ENCODE measurements at places on chromosomes 7 and 10. TPM values are rescaled to one million over a fixed set of nuclear protein-coding genes. Genes with fewer than 3 reads are reported as not detected.
A peak's percentile ranks its signal among the peaks of the same experiment; 100 is the strongest.

PUS7 gene
- 8.1 TPM for polyA plus RNA-seq

MMD2 gene
- not detected for polyA plus RNA-seq

MRLN gene
- polyA plus RNA-seq, result not detected

AGR2 gene
- not detected for polyA plus RNA-seq

COL1A2 gene
- 26.9 TPM for polyA plus RNA-seq

CTAGE4 gene
- polyA plus RNA-seq, result 0.04 TPM

LARP4B gene
- polyA plus RNA-seq, result 27.4 TPM

ZNF503 gene
- polyA plus RNA-seq, result 0.58 TPM

C10orf67 gene
- not detected for polyA plus RNA-seq

ANXA8 gene
- polyA plus RNA-seq, result not detected

NAT16 gene
- polyA plus RNA-seq, result not detected

SLC18A3 gene
- polyA plus RNA-seq, result not detected

HGF gene
- 0.18 TPM for polyA plus RNA-seq

PRR15 gene
- 6.3 TPM for polyA plus RNA-seq

AKR1C3 gene
- 20.9 TPM for polyA plus RNA-seq

AGAP9 gene
- polyA plus RNA-seq, result 9.6 TPM

TAS2R3 gene
- 0.08 TPM for polyA plus RNA-seq

FLNC gene
- polyA plus RNA-seq, result 20.1 TPM

- DNase-seq, result no peak
Observed at GRCh38 chr7:135662123-135662372, 266 bp upstream of the STMP1 start.

GRCh38 chr7:117739085-117739484, 134.2 kb downstream of the CTTNBP2 start:
- DNase-seq, result no peak

DNA sequence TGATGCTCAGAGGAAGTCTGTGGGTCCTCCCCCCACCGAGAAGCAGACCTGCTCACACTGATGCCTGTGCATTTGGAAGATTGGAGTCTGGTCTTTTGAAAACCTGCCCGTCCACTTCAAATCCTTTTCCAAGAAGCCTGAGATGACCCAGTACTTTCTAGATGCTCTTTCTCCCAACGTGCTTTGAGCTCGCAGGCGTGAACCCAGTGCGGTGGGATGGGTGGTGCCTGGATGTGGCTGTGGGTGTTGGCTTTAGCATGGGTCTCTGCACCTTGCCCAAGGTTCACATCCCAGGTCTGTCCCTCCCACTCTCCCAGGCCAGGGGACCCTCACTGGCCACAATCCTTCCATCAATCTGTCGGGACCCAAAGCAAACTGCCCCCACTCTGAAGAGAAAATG, 170.2 kb downstream of the ADARB2 start:
- no peak for DNase-seq

- no peak for DNase-seq
Observed at GRCh38 chr10:33612551-33612950, 278.1 kb upstream of the NRP1 start.

DNA sequence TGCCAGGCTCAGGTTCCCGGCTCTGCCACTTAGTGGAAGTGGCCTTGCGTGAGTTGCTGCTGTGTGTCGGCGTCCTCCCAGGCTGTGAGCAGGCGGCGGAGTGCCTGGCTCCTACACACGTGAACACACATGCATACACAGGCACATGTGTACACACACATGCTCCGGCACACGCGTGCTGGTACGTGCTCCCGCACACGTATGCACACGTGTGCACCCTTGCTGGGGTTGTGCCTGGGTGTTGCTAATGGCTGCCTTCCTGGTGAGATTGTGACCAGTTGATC, 107.6 kb downstream of the INPP5A start:
- no peak for DNase-seq

DNA sequence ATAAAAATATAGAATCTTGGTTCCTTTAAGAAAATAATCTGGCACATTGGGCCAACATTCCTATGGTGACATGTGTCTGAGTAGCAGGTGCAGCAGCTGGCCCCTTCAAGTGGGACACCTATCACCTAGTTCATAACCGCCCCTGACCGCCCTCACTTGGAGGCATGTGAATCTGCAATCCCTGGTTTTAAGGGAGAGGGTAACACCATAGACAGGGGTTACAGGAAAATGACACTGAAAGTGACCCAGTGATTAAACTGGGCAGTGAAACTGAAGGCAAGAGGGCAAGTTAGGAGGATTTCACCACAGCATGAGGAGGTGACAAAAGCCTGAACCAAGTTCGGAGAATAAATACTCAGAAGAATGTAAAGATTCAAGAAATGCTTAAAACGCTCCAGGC, 1.1 kb downstream of the RSU1 start:
- no peak for DNase-seq

DNA sequence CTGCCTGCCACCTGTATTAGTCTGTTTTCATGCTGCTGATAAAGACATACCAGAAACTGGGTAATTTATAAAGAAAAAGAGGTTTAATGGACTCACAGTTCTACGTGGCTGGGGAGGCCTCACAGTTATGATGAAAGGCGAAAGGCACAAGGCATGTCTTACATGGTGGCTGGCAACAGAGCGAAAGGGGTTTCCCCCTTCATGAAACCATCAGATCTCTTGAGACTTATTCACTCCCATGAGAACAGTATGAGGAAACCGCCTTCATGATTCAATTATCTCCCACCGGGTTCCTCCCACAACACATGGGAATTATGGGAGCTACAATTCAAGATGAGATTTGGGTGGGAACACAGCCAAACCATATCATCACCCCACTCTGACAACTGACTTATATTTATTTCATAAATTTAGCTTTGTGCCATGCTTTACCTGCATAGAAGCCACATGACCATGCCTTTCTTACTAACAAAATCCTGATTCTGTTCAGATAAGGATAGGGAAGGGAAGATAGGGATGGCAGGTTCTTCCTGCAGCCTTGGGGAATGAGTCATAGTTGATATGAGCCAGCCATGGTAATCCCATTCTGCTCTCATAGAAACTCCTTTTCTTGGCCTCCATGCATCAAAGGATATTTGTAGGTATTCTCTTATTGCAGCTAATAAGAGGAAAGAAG, 191.3 kb upstream of the AGK start:
- no peak for DNase-seq

GRCh38 chr10:69425511-69426298, 9.0 kb upstream of the TACR2 start:
- DNase-seq, result no peak

- no peak for DNase-seq
Observed at GRCh38 chr10:23194966-23195845, 3.1 kb downstream of the PTF1A start.

- DNase-seq, result no peak
Observed at GRCh38 chr10:58433066-58433465, 47.9 kb downstream of the TFAM start.

DNA sequence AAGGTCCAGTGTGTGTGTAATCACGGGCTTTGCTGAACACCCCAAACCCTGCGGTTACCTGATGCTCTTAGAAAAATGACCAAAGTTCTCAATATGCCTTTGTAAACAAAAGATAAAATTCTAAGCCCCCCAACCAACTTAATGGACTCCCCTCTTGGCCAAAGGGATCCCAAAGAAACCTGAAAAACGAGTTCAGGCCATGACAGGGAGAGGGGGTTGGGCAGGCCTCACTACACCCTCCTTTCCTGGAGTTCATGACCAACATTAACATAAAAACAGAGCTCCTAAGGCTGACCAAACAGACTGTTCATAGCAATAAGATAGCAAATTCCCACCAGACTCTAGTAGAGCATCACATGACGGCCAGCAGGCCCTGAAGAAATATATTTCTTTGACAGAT, 3.0 kb upstream of the VIPR2 start:
- DNase-seq, result no peak

DNA sequence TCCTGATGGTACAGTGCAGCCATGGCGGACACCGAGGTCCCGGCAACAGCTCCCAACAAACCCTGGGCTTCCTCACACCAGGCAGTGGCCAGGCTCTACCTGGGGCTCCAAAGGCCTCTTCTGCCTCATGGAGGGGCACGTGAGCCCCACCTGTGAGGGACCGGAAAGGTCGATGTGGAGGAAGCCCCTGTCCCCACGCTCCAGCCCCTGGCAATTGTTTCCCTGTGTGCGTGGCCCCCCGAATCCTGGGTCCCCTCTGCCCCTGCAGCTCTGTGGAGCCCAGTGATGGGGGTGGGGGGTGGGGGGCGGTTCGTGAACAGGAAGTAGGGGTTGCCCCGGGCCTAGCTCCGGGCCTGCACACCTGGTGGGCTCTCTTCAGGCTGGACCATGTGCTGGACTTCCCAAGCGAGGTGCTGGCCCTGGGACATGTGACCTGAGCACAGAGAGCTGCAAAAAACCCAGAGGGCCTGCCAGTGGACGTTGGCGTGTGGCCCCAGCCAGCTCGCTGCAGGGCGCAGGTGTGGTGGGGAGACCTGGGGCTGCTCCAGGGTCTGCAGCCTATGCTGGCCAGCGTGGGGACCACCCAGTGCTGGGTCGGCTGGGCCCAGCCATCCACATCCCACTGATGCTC, 72.6 kb downstream of the INPP5A start:
- DNase-seq, result no peak

GRCh38 chr10:89465196-89465595, 50.8 kb downstream of the IFIT5 start:
- DNase-seq, result no peak

DNA sequence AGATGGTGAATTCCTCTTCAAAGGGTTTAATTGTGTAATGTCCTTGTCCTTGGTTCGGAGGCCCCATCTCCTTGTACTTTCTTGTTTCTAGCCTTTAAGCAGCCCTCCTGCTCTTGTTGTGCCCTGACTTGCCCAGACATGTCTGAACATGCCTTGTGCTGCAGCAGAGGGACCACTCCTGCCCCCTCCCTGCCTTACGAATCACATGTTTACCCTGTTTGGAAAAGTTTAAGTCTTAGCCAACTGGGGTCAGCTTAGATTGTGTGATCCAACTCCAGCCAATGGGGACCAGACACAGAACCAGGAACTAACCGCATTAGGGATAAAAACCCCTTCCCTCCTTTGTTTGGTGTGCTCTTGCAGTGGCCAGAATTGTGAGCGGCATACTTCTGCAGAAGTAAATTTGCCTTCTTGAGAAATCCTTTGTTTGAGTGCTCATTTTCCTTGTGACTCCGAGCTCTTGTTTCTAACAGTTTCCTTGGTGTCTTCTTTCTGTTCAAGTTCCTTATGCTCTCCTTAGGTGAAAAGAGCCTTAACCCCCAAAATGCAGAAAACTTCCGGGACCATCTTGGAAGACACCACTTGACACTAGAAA, 29.4 kb downstream of the CLRN3 start:
- DNase-seq, result no peak

DNA sequence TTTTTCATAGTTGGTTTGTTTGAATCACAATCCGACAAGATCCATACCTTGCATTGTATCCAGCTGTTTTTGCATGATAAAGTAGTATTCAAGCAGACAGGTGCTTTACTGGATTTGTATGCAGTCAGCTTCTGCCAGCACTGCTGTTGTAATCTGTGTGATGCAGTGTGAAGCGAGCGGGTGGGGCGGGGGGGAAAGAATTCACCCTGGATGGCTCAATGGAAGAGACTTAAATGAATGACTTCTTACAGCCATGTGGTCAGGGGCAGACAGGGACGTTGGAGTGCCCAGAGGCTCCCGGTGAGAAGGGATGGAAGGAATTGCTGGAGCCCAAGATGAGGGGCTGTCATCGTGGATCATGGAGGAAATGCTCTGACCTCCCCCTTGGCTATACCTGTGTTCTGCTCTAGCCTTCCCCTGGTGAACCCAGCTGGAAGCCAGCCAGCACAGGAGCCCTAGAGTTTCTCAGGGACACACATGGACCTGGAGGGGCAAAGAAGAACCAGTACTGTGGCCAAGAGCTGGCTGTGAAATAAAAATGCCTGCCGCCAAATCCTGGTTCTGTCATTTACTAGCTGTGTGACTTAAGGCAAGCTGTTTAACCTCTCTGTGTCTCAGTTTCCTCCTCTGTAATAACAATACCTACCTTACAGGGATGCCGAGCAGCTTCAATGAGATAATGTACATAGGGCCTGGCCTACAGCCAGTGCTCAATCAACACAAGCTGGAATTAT, 14.1 kb downstream of the NFE2L3 start:
- DNase-seq, result no peak

GRCh38 chr7:12803542-12803941, 116.1 kb downstream of the ARL4A start:
- no peak for DNase-seq

GRCh38 chr7:154837622-154838021, 165.3 kb downstream of the PAXIP1 start:
- DNase-seq, result no peak

GRCh38 chr7:80859272-80859970, 59.4 kb downstream of the SEMA3C start:
- DNase-seq, result no peak

GRCh38 chr7:87628780-87629569, 777 bp downstream of the RUNDC3B start:
- DNase-seq, result peak; percentile 13

- no peak for DNase-seq
Observed at GRCh38 chr7:121302214-121302745, 26.5 kb upstream of the WNT16 start.

- DNase-seq, result no peak
Observed at GRCh38 chr7:101170617-101171441, 5.5 kb upstream of the VGF start.

DNA sequence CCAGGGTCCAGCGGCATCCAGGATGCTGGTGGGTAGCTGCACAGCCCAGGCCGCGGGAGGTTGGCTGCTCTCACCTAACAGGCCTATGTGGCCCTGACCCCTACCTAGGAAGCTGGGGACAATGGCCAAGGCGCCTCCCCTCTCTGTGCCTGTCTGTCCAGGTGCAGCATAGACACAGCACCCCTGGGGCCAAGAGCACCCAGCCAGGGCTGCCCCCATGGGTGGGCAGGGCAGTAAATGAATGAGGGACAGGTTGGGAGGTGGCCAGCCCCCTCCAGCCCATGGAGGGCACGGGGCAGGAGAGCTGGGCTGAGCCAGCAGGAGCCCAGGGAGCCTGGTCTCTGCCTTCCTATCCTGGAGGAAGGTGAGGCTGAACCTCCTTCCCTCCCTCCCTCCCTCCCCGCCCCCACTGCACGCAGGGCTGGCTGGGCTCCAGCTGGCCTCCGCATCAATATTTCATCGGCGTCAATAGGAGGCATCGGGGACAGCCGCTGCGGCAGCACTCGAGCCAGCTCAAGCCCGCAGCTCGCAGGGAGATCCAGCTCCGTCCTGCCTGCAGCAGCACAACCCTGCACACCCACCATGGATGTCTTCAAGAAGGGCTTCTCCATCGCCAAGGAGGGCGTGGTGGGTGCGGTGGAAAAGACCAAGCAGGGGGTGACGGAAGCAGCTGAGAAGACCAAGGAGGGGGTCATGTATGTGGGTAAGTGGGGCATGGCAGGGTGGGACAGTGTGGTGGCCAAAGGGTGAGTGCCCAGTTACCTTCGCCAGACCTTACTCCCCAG, at the start of gene SNCG:
TSS of gene SNCG (plus strand) at position 484 of the 785 bp plus-strand sequence. CDS start at position 583, 99 bp downstream.
- DNase-seq, result peak; percentile 68

GRCh38 chr10:69458430-69459100, 7.3 kb downstream of the TSPAN15 start:
- no peak for DNase-seq

All from endothelial cell of umbilical vein (primary cell).